ENCODE measurements at places on chromosomes 3 and 15.
A peak's percentile ranks its signal among the peaks of the same experiment; 100 is the strongest.

DNA sequence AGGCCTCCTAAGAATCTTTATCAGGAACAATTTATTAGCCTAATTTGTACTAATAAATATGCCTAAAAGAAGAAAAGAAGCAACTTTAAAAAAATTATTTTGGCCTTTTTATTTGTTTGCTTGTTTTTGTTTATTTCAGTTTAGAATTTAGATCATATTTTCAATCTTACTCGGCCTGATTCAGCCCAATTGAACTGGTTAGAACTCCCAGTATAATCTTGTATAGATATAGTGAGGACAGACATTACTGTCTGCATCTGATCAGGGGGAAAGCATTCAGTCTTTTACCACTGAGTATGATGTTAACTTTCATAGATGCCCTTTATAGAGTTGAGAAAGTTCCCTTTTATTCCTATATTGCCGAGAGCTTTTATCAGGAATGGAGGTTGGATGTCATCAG lies 56.0 kb upstream of the CSTA start:
- no peak for DNase-seq

DNA sequence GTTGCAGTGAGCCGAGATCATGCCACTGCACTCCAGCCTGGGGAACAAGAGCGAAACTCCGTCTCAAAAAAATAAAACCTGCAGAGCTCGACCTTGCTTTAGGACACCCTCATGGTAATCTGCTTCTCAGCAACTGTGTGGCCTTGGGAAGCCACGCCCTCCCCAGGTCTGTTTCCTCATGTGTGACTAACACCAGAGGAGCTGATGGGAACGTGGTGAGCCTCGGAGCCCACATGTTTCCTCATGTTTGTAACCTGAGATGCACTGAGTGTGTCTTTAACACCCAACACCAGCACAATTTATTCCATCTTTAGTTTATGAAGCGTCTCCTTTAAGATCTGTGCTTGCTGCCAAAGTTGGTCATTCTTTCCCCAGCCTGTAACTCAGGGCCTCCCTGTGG lies 142.8 kb downstream of the OCA2 start:
- DNase-seq, result no peak

DNA sequence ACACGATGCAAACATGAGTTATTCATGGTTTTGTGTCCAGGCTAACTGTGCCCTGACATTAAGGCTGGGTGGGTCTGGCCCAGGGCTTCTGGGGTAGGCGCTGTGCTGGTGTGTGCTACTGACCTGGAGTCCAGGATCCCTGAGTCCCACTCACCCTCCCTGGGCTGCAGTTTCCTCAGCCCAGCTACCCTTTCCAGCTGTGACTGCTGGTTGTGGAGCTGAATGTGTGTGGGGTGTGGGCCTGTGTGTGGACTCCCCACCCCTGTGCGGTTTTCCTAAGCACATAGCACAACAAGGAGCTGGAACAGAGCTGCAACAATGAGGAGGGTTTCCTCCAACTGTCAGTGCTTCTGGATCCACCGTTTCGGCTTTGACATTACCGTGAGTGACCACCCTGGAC lies 38.0 kb downstream of the SMAD3 start:
- no peak for DNase-seq

DNA sequence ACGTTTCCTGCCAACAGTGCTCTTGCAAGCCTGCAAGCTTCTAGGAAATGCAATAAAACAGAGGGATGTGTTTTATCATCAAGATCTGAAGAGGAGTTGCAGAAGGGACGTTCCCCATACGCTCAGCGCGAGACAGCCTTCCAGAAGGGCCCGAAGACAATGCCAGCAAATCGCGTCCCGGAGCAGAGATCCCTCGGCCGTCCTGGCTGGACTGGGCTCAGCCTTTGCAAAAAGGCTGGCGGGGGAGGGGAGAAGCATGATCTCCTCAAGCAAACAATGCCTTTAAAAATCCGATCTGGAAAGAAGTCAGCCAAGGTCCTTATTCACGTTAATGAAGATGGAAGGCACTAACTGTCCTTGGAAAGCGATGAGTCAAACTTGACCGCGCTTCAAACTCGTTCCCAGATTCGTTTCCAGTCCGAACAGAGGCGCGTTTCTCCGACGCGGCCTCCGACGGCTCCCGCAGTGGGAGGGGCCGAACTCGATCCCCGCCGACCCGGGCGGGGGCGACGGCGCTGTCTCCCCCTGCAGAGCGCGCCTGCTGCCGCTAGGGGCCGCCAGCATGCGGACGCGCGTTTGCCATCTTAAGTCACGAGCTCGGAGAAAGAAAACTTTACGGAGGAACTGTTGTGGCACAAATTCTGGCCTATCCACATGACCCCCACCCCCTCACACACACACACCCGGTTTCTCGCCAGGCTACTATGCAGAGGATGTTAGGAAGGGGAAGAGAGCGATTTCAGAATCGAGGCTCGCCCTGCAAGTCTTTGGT lies 5.5 kb downstream of the BCL6 start:
- no peak for DNase-seq

DNA sequence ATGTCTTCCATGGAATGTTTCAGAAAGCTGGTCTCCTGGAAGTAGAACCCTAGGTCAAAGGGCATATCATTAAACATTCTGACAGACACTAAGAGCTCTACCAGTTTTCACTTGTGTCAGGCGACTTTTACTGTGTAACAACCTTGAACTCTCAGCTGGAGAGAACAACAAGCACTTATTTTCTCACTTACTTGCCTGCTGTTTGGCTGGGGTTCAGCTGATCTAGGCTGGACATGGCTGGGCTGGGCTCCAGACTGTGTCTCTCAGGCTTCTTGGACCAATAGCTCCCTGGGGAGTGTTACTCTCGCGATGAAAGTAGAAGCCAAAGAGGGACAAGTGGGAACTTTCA lies 527.3 kb downstream of the SHQ1 start:
- no peak for DNase-seq

GRCh38 chr3:194984066-194984465 lies 286.9 kb downstream of the XXYLT1 start:
- DNase-seq, result no peak

GRCh38 chr3:129612534-129613366 lies 6.3 kb upstream of the PLXND1 start:
- DNase-seq, result no peak

- no peak for DNase-seq
Observed at GRCh38 chr15:89504166-89504565, 7.8 kb upstream of the RHCG start.

DNA sequence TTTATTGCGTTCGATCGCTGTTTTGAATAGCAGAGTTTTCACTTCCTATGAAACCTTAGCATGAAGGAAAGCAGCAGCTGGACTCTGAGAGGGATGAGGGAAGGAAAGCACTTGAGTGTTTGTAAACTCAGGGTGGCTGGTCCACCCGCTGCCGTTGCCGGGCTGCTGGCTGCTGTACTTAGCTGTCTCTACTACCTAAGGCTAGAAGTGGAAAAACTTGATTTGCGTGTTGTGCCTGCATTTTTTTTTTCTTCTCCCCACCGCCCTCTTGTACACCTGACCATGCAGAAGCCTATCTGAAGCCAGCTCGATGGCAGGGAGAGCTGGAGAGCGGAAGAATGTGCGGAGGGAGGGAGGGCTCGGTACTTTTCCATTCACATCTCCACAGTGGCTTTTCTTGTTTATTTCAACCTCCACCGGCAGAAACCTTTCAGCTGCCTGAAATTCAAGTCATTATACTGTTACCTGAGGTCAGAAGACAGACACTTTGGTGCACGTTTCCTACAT lies 4.8 kb upstream of the BCL6 start:
- DNase-seq, result peak; percentile 37
